ENCODE measurements at places on chromosomes 6 and 20.

DNA sequence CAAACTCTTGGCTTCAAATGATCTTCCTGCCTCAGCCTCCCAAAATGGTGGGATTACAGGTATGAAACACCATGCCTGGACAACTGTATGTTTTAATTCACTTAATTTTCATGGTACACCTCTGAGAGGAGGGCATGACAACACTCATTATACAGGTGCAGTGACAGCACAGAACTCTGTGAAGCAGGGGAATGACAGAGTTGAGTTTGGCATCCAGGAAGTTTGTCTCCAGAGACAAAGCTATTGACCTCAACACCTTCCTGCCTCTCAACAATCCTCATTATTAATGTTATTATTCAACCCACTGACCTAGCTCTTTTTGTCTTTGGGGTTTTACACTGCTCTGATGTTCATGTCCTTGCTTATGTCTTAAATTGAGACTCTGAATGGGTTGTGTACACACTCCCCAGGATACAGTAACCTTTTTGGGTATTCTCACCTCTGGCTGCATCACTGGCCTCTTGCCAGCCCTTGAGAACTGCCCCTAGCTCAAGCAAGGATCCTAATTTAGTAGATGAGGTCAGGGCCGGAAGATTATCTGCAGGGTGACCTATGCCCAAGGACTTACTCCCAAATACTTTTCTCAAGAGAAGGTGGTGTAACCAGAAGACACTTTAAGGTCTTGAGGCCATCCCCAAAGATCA lies 13.0 kb upstream of the IER3 start:
- DNase-seq = no peak

- no peak for DNase-seq
These were observed 289.4 kb downstream of the CDC5L start for GRCh38 chr6:44676826-44677433.

DNA sequence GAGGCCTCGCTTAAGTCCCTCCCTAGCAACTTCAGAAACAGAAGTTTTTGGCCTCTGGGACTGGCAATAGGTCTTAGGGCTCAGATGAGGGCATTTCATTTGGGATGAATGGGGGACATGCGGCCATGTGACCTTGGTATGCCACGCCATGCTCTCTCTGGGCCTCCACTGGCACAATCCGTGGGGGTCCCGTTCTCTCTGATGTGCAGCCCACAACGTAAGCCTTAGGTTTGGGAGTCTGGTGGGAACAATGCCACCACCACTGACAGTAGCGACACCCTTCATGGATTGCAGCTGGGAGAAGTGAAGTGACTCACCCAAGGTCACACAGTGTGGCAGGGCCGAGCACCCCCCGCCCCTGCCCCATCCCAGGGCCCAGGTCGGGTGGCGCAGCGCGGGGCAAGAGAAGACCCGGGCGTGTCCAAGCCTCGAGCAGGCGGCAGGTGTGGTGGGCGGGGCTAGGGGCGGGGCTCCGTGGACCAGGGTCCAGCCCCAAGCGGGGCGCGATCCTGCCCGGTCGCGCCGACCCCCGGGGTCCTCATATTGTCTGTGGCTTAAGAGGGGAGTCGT lies 864 bp upstream of the CEBPB start:
- DNase-seq = no peak

DNA sequence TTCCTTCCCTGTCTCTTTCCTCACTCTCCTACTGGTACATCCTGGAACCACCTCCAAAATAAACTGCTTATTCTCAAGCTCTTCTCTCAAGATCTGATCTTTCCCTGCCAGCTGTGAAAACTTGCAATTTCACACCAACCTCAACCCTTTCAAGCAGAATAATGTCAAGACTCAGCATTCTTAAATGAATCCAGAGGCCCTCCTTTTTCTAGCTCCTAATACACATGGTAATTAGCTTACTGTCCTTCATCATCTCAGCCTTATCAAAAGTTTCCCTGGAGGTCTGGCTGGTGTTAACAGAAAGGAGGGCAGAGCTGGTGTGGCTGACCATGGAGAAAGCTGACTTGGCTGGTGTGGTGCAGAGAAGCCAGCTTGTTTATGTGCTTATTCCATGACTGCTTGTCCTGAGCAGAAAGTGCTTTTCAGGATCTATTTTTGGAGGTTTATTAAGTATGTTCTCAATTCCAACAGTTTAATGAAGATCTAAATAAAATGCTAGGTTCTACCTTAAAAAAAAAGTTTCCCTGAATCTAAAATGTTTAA lies 50.5 kb downstream of the CFAP61 start:
- DNase-seq = no peak

DNA sequence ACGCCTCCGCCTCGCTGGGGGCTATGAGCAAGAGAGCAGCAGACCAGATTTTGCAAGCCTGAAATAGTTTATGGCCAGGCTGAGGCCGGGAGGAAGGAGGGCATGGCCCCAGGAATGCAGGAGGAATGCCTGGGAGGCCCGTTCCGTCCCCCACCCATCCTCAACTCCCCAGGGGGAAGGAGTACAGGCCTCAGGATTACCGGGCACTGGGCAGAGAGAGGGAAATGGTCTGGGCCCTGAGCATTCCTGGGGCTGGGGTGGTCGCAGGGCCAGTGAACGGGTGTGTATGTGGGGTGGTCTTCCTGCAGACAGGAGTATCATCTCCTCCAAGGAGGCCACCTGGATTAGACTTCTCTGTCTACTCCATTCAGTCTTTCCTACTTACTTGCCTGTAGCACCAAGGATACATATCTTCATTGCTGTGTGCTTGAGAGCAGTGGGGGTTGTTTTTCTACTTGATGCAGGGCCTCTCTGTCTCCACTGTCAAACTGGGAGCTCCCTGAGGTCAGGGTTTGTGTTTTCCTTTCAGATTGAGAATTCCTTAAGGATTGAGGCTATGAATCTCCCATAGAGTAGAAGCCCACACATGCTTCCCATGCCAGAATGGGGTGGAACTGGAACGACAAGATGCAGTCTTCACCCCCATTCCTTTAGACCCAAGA lies 81.3 kb downstream of the VEGFA start:
- DNase-seq = no peak

Data from activated CD4-positive, alpha-beta T cell treated with anti-CD3 and anti-CD28 coated beads, Interleukin-2, amount 50 U/mL, for 16 hours (primary cell).